ENCODE measurements at places on chromosomes 1 and 21.

DNA sequence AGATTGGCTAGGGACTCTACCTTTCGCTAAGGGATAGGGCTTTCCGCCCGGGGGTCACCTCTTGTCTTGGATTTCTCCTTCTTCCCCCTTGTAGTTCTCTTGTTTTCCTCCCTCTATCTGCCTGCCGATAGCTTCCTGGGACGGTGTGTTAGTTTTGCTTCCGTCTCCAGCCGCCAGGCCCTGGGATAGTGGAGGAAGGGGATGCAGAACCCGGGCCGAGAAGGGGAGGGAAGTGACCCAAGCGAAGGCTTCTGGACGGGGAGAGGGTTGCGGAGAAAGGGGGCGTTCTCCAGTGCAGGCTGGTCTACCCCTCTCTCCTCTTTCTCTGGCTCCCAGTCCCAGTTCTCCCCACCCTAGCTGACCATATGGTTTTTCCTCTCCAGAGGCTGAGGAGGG lies 871 bp downstream of the TUFT1 start:
- DNase-seq = no peak

- no peak for DNase-seq
Measured at GRCh38 chr1:218421531-218421930, 76.4 kb downstream of the TGFB2 start.

GRCh38 chr21:26843933-26844257 lies 1.3 kb downstream of the ADAMTS1 start:
- no peak for DNase-seq

DNA sequence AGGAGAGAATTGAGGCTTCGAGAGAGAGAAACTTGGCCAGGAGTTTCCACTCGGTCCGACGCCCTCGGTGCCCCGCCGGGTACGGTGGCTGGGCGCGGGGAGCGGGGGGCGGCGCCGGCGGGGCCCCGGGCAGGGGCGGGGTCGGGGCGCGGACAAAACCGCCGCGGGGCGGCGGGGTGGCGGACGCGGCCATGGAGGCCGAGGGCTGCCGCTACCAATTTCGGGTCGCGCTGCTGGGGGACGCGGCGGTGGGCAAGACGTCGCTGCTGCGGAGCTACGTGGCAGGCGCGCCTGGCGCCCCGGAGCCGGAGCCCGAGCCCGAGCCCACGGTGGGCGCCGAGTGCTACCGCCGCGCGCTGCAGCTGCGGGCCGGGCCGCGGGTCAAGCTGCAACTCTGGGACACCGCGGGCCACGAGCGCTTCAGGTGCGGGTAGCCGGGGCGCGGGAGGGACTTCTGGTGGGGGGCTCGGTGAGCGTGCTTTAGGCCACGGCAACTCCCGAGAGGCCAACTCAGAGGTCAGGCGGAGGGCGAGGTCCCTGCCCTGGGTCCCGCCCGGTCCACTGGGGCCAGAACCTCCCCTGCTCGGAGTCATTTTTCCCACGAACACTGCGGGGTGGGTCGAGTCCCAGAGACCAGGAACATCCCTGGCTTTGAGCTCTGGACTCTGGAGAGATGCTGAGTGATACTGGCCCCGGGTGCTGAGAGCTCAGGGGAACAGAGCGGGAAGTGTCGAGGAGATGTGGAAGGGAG lies 431 bp downstream of the RAB42 start:
- peak; percentile 7 for DNase-seq

GRCh38 chr1:175157200-175157599 lies 35.4 kb downstream of the KIAA0040 start:
- DNase-seq = no peak

GRCh38 chr1:43436371-43436770 lies 17.4 kb downstream of the HYI start:
- no peak for DNase-seq

GRCh38 chr1:203290261-203291089 lies 14.8 kb upstream of the BTG2 start:
- peak; percentile 97 for DNase-seq

DNA sequence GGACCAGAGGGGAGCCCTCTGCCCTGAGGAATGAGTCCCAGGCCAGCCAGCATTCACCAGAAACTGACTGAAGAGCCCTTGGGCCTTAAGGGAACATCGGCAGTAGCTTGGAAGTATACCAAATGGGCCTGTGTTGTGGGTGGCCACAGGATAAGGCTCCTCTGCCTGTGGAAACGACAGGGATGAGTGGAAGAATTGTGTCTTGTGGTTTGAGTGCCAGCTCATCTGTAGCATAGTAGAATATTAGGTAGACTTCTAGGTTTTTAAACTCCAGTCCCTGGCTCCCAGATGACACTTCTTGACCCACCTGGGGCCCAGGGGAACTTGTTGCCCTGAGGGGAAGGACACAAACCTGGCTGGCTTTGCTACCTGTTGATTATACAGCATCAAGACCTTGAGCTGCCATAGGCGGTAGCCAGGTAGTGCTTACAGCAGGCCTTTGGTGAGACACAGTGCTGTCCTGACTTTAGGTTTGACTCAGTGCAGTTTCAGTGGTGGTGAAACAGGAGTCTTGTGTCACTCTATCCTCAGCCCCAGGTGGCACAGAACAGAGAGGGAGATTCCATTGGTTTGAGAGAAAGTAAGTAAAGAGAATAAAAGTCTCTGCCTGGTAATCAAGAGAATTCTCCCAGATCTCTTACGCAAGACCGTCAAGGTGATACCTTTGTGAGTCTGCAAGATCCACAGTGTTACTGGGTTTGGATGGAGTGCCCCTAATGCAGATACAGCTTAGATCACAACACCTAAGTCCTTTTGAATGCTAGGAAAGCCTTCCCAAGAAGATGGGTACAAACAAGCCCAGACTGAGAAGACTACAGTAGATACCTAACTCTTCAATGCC lies 50.2 kb downstream of the RABGAP1L start:
- peak; percentile 13 for DNase-seq

GRCh38 chr1:8878448-8878697 lies at the start of gene ENO1:
TSS of gene ENO1 (minus strand) at chr1:8878686. CDS start at chr1:8874908, 3,778 bp downstream.
- DNase-seq = no peak

DNA sequence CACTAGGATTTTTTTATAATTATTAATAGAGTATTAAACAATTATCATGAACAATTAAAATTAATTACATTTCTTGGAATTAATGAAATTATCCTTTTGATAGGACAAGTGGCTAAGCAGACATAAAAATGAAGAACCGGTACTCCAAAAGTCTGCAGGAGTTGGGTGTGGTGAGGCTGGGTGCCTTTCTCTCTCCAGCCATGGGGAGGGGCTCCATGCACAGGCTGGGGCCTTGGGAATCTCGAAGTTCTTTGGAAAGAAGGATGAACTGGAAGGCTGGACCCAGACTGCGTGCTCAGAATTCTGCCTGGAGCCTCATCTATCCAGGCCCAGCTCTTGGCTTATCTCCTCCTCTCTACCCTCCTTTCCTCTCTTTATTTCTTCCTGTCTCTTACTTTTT lies 94.1 kb downstream of the ACTL8 start:
- no peak for DNase-seq

- no peak for DNase-seq
Measured at GRCh38 chr1:61439234-61439633, 285.7 kb downstream of the TM2D1 start.

GRCh38 chr1:231266811-231267322 lies 25.9 kb downstream of the GNPAT start:
- no peak for DNase-seq

DNA sequence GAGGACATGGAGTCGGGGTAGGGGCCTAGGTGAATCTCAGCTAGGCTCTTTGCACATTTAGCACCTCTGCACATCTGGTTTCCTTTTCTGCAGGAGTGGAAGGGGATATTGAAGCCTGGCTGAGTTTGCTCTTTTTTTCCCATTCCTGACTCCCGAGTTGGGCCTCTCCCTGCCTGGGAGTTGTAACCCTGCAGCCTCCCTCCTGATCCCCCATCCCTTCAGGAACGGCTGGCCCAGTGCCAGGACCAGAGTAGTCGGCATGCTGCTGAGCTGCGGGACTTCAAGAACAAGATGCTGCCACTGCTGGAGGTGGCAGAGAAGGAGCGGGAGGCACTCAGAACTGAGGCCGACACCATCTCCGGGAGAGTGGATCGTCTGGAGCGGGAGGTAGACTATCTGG lies 836 bp downstream of the OLFML3 start:
- DNase-seq = no peak

DNA sequence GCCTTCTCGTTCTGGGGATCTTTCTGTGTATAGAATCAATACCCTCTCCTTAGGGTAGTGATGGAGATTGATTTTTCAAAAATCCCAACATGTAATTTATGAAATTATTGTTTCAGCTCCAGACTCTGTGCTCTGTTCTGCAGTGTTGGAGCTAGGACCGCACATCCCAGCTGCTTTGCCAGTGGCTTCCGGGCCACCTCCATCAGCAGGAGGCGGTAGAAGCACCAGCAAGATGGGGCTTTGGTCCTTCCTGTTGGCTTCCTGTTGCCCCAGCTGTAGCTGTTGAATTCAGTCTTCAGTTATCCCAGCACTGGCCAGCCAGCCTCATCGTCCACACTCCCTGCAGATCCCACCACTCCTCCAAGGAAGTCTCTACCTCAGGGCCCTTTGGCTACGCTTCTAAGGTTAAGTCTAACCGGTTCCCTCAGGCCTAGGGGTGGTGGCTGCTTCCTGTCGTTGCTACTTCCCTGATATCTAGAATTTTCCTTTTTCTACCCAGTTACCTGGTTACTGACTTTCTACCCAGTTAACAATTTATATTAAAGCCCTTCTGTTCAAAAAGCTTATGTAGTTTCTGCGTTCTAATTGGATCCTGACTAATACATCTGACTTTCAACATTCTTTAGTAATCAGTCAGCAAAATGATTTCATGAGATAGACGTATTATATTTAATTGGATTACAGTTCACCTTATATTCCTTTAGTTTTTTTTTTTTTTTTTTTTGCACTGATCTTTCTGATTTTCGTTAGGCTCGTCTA lies 24.6 kb downstream of the GALNT2 start:
- no peak for DNase-seq

GRCh38 chr1:20125100-20125499 lies 5.8 kb upstream of the PLA2G2D start:
- DNase-seq = no peak

- DNase-seq = peak; percentile 75
Measured at GRCh38 chr1:110615548-110616130, 9.5 kb upstream of the KCNA2 start.

DNA sequence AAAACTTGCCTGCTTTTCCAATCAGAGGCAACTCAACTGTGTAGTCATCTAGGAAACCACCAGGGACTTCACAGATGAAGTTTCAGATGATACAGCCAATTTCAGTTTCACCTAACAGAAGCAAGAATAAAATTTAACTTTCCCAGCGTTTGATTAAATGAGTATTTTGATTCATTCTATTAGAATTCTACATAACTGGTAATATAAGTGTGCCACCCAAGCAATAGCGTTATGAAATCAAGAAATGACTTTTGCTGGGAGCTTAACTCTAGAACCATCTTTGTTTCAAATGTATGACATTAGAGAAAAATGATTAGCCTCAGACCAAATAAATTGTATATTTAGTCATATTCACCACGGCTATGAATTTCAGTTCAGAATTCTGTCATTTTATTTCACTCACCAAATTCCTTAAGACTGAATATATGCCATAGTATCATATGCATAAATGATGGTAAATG lies 239.3 kb downstream of the NRIP1 start:
- DNase-seq = no peak

All from activated CD4-positive, alpha-beta T cell treated with anti-CD3 and anti-CD28 coated beads, Interleukin-2, amount 50 U/mL, for 48 hours (primary cell).